Kidney (tissue), 22 donors: ENCODE measurements at places on chromosomes 7 and 10.

GRCh38 chr10:122462533-122463465 lies 1.4 kb downstream of the HTRA1 start:
- DNase-seq = peak; percentile 83

DNA sequence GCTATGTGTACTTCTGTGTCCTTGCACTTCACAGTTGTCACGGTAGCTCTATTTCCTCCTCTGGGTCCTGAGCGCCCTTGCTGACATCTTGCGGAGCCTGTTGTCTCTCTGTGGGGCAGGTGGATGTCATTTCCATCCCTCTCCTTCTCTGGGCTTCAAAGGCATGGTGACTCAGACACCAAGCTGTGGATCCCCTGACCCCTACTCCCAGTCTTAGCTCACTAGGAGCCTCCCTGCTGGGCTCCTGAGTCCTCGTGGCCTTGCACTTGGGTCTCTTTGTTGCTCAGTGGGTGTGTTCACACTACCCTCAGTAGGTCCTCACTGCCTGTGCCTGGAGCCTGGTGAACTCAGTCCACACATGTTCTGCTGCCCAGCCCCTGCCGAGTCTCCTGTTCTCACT lies 100.3 kb upstream of the PAX2 start:
- peak; percentile 62 for DNase-seq

DNA sequence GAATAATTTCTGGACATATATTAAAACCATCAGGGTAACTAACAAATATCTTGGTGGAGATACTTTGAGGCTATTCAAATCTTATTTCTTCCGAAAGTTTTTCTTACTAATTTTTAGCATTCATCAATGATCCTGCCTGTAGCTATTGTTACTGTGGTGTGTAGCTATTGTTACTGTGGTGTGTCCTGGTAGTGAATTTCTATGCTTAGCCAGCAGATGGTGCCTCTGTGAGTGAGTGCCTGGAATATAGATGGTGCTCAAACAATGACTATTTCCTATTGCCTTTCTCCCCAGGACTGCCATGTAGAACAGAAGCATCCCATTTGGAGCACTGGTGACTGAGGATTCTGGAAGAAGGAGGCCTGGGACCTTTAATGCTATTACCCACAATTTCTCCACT lies 245.7 kb downstream of the CCSER2 start:
- no peak for DNase-seq

DNA sequence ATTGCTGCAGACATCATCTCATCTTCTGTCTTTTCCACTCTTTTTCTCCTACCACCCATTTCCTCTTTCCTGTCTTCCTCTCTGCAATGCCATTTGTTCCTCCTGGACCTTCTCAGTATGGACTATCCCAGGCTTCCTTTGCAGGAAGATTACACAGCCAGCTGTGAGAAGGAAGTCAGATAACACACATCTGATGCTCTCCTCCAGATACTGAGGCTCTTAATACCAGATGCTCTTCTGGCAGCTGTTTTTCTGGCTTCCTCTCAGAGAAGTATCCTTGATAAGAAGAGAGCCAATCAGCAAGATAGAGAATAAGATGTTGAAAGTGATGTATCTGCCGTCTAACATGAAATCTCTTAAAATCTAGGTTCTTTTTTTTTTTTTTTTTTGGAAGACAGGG lies 14.4 kb downstream of the KIAA1217 start:
- DNase-seq = no peak

DNA sequence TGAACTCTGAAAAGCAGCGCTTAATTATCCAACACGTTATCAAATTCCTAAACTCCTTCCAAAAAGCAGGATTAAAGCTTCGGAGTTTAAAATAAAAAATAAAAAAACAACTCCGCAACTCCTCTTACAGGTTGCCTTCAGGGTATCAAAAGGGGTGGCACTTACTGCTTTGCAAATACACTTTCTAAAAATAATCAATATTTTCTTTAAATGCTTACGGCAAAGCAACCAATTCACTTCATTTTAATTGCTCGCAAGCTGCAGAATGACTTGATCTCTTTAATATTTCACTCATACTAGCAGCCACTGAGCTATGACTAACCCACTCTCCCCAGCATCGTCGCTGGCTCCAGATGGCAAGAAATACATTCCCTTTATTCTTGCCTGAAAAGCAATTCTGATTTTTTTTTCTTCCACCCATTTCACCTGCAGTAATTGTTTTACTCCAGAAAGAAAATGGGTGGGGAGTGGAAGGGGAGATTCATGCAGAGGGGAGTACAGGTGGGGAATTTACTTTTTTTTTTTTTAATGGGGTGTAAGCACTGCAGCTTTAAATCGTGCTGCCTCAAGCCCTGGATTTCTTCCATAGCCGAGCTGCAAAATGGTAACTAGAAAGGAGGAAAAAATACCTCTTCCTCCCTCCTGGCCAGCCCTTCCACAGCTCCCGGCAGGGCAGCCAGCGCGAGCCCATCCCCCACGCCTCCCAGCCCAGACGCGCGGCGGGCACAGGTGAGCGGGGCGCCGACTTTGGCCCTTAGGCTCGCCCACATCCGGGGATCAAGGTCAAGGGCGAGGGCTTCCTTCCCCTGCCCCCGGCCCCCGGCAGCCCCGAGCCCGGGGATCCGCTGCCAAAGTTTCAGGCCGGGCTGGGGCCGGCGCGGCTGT lies 54.2 kb upstream of the FHIP2A start:
- DNase-seq = peak; percentile 58
